Hematopoietic multipotent progenitor cell (in vitro differentiated cells): ENCODE measurements at places on chromosomes 1 and 21. TPM values are rescaled to one million over a fixed set of nuclear protein-coding genes. Genes with fewer than 3 reads are reported as not detected.

DNA sequence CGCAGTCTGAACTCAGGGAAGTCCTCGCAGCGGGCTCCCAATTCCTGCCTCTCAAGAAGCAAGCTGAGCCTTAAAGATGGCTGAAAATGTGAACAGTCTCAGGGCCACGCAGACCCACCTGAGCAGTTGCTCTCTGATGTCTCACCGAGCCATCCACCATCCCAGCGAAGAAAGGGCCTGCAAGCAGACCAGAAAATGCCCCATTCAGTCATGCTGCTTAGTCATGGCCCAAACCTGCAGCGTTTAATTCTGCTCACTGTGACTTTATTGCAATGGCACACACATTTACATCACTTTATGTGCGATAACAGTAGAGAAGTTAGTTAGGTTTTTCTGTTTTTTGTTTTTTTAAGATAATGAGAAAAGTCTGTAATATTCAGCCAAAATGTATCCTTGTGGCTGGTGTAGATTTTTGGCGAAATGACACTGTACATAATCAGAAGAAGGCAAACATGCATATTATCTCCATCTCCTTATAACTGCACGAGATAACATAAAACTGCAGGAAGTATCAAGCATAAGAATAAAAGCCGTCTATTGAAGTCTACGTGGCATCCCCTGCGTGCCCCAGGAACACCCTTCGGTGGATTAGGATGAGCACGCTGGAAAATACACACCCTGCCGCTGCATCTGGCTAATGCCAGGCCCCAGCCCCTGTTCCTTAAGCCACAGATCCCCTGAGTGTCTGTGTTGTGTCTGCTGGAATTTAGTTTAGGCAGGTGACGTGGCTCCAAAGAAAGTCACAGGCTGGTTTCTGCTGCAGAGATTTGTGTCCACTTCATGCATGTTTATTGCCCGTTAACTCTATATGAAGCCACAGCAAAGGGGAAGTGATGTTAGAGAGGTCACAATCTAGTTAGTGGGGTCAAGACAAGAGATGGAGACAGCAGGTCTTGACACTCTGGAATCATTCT lies 119.8 kb upstream of the IRF2BP2 start:
- no peak for DNase-seq

DNA sequence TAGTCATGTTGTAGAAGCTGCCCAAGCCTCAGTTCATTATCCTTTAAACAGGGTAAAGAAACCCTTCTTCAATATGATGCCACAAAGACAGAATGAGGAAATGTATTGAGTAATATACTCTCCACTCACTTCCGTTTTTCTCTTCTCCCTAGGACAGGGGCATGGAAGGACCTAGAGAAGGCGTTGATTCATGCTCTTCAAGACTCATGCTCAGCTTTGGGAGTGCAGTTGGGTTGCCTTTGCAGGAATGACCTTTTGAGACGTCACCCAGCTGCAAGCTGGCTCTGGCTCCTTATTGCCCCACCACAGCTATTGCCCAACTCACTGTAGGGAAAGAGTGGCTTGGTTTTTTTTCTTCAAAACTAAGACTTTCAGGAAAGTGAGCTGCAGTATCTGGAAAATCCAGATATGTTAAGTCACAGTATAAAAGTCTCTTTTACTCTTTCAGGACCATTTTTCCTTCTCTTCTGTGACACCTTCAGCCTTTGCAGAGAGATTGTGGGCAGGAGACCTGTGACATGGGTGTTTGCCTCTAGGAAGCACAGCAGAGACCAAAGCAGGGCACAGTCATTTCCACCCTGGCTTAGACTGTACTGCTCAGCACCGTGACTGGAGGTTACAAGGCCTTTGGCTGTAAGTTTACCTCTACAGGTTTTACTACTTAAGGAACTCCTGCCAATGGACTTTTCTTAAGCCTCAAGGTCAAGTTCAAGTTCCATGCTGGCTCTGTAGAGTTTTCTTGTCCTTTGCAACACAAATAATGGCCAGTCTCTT lies 39.5 kb downstream of the XCL2 start:
- DNase-seq, result no peak

GRCh38 chr1:87647430-87648177 lies 318.9 kb downstream of the LMO4 start:
- no peak for DNase-seq

DNA sequence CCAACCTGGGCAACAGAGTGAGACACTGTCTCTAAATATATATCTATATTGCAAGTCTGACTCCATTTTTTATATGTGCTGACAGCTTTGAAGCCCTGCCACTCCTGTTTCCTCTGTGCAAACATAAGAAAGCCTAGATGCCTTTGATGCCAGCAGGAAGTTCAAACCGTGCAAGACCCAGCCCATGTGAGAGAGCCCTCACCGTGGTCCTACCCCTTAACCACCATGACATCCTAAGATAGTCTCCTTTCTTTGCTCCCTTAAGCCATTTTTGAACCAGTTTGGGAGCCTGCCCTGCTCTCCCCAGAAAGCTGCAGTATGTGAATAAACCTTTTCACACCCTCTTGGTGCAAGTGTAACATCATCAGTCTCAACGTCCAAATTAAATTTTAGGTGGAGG lies 3.7 kb upstream of the DIPK1A start:
- DNase-seq, result no peak

DNA sequence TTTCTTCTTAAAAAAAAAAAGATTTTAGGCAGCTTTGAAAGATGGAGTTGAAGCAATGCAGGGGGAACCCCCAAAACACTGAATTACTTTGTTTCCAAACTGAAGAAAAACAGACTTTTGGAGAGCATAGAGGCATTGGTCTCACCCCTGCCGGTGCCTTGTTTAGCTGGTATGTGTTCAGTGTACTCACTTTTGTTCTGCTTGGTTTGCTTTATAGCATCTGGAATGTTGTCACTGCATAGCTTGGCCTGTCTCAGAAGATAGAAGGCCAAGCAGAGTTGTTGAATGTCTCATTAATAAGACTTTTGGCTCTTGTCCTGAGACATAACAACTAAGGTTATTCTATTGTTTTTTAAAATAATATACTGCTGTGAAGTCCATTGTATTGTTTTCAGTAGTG lies 6.9 kb downstream of the THRAP3 start:
- no peak for DNase-seq

LORICRIN gene
- not detected for total RNA-seq

NOTCH2NLA gene
- 98.8 TPM for total RNA-seq

SLC9C2 gene
- not detected for total RNA-seq

PPIAL4G gene
- total RNA-seq, result under 0.01 TPM

C1orf87 gene
- not detected for total RNA-seq
